ENCODE measurements at places on chromosomes 11 and 22.

DNA sequence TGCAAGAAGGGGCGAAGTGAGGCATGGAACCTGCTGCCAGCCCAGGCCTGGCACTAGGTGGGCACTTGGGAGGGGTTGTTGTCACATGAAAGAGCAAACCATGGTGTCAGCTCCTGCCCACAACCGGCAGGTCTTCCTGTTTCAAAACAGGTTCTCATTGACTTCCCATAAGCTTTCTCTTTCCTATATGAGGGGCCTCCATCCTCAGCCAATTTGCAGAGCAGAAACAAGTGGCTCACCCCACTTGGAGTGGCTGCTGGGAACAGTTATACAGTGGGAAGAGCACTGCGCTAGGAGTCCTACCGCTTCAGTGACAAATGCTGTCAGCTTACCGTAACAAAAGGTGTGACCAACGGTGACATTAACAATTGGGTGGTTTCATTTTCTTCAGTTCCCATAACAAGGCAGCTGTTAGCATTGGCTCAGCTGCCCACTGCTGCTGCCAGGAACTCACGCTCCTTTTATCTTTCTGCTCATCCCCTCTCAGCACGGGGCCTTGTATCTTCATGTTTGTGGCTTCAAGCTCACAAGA lies 10.2 kb upstream of the SSTR3 start:
- no peak for DNase-seq

DNA sequence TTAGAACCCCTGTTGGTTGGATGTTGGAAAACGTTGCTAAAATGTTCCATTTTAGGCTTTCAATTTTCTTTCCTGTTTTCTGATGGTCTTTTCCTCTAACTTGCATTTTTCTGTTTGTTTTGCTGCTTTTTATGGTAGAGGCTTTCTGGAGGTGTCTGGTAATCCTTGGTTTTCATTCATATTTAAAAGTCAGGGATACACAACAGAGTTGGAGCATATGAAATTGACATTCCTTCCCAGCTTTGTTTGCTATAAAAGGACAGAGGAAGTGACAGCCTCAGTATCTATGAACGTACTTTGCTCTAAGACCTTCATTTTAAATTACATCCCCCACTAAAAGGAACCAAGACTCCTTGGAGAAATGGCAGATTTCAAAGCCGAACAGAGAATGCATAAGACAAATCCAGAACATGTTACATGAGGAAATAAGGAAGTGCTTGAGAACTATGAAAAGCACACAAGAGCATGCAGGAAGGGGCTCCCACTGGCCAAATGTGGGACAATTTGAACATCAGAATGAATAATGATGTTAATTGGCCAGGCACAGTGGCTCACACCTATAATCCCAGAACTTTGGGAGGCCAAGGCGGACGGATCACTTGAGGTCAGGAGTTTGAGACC lies 56.7 kb downstream of the PPP6R3 start:
- no peak for DNase-seq

- DNase-seq: no peak
Observed at GRCh38 chr11:93704237-93704636, 37.1 kb downstream of the TAF1D start.

DNA sequence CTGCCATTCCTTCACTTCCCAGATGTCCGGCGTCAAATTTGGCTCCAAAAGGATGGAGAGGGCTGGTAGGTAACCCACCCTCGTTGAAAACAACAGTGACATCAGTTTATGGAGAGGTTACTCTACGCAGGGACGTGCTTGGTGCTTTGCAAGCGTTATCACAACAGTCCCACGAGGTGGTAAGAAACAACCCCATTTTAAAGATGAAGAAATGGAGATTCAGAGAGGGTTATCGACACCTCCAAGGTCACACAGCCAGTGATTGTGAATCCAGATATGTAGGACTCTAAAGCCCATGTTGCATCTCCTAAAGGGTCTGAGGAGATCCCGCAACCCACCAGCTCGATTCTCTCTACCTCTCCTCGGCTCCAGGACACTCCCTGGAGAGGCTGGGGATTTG lies 773 bp downstream of the MIAT start:
- DNase-seq: no peak

DNA sequence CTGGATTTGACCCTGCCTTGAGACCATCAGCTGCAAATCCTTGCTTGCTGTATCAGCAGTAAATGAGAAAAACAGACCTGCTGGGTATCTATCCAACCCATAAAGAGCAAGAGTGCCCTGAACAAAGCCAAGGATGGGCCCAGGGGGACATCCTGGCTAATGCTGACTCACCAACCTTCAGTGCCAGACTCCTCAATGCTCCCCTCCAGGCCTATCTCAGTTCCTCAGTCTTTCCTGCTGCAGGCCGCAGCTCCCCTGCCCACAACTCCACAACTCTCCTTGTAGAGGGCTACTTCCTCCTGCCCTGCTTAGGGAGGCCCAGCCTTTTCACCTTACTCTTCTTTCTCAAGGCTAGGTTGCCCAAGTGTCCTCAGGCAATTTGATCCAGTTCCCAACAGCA lies 2.6 kb downstream of the LAMTOR1 start:
- DNase-seq: no peak

- DNase-seq: no peak
Observed at GRCh38 chr22:45192701-45193187, 29.0 kb downstream of the NUP50 start.

DNA sequence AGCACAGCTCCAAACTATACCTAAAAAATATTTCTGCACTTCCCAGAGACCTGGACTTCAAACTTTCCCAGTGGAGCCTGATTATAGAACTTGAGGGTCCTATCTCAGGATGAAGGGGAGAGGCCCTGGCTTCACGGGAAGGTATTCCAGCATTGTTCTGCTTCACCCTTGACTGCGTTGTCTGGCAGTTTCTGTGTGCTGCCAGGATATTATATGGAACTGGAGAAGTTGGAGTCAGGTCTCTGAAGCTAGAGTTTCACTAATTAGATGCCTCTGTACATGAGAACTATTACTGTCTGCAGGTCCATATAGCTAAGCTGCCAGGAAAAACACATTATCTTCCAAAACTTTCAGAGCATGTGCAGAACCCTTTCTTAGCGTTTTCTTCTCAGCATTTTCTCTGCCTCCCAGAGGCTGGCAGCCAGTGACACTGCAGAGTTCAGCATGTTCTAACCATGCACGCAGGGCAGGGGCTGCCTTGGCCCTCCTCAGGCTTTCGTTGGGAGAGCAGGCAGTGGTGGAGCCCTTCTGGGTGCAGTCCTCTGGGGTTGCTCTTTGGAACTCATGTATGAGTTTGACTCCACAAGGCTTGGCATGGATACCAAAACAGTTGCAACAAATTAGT lies 99.3 kb downstream of the CWC15 start:
- DNase-seq: no peak

- no peak for DNase-seq
Observed at GRCh38 chr22:28123989-28124766, 205.1 kb upstream of the PITPNB start.

All from right renal cortex interstitium (tissue), 3 donors.